Cerebellar cortex (tissue), 1 donor: ENCODE measurements at places on chromosomes 7 and 10.

GRCh38 chr7:17689361-17689902 lies 250.9 kb downstream of the SNX13 start:
- DNase-seq = no peak

DNA sequence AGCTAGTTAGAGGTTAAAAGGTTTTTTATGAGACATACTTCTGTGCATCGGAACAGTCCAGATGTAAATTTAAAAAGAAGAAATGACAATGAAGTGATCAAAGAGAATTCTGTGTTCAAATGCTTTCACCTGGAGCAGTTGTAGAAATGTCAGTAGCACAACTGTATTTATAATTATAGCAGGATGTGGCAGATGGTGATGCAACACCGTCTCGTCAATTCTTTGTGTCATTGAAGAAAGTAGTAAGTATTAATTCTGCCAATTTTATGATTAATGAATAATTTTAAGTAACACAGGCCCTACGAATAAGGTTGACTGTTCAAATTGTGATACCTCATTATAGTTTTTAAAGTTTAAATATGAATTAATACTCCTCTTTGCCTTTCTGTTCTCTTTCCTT lies 171.1 kb downstream of the ADK start:
- no peak for DNase-seq

GRCh38 chr10:77036993-77037734 lies 600.4 kb downstream of the KCNMA1 start:
- DNase-seq = peak; percentile 20

DNA sequence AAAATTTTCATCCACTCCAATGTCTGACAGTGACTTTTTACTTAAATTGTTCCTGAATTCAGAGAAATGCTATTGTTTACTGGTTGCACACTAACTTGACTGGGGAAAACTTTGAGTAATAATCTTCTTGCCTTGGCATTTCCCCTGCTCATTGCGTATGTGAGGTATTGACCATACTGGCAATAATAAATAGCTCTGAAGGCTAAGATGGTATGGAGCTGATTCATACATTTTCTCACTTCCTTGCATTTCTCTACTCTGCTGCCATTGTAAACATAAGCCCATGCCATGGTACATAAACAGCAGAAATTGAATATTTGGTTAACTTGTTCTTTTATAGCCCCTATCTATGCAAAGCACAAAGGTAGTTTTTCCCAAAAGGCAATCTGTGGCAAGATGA lies 290.0 kb downstream of the RNLS start:
- no peak for DNase-seq

DNA sequence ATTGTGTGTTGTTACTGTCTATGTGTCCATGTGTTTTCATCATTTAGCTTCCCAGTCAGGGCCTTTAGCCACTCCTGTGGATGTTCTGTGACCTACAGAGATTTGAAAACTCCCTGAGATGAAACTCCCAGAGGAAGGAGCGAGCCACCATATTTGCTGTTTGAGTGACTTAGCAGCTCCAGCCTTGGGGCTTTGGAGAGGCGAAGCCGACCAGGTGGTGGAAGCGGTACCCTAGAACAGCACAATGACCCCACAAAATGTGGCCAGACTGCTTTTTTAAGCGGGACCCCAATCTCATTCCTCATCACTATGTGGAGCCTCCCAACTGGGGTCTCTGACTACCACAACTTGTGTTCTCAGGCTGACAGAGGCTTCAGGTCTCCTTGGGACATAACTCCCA lies 323.9 kb upstream of the KCND2 start:
- no peak for DNase-seq

DNA sequence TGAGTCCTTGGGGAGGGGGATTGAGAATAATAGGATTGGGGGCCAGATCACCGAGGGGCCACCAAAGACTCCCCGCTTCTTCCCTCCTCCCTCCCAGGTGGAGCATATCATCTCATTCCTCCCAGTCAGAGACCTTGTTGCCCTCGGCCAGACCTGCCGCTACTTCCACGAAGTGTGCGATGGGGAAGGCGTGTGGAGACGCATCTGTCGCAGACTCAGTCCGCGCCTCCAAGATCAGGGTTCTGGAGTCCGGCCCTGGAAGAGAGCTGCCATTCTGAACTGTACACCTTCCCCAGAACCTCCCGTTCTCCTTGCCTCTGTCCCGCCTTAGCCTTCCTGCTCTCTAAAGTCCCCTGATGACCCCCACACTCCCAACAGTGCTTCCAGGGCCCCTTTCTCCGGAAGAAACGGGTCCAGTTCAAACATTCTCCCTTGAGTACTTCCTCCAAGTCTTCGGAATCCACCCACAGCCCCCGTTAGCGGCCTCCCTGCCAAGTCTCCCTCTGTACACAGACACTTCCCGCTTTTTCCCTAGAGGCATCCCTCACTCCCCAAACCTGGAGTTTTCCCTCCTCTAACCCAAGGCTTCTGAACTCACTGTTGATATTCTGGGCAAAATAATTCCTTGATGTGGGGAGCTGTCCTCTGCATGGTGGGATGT lies 4.1 kb downstream of the FBXO24 start:
- DNase-seq = no peak

- no peak for DNase-seq
Measured at GRCh38 chr10:101091546-101092290, 29.9 kb downstream of the KAZALD1 start.

GRCh38 chr10:6888434-6888833 lies 308.4 kb upstream of the PRKCQ start:
- no peak for DNase-seq

- no peak for DNase-seq
Measured at GRCh38 chr7:41930538-41931262, 227.8 kb upstream of the INHBA start.

GRCh38 chr10:107576746-107577145 lies 412.2 kb upstream of the SORCS1 start:
- peak; percentile 88 for DNase-seq

DNA sequence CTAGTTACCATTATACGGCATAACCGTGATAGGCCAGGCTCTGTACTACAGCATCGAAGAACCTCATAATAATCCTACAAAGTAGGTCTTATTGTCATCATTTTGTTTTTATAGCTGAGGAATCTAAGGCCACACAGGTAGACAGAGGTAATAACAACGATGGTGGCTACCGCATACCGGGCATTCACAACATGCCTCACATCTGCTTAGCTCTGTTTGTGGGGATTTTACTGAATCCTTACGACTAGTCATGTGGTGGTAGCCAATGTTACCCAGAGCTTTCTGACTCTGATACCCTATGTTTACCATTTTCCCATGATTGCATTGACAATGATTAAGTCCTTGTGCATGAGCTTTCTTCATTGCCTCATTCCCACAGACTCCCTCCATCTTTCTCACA lies 269.4 kb downstream of the TCF7L2 start:
- no peak for DNase-seq

GRCh38 chr10:87505366-87506111 lies 846 bp downstream of the MINPP1 start:
- peak; percentile 50 for DNase-seq

GRCh38 chr7:140079121-140079536 lies 16.4 kb upstream of the PARP12 start:
- DNase-seq = peak; percentile 7

GRCh38 chr7:19262826-19263225 lies 117.6 kb upstream of the FERD3L start:
- peak; percentile 1 for DNase-seq

- DNase-seq = no peak
Measured at GRCh38 chr10:21650353-21650752, 116.3 kb downstream of the MLLT10 start.
